ENCODE measurements at places on chromosomes 5 and 9.

DNA sequence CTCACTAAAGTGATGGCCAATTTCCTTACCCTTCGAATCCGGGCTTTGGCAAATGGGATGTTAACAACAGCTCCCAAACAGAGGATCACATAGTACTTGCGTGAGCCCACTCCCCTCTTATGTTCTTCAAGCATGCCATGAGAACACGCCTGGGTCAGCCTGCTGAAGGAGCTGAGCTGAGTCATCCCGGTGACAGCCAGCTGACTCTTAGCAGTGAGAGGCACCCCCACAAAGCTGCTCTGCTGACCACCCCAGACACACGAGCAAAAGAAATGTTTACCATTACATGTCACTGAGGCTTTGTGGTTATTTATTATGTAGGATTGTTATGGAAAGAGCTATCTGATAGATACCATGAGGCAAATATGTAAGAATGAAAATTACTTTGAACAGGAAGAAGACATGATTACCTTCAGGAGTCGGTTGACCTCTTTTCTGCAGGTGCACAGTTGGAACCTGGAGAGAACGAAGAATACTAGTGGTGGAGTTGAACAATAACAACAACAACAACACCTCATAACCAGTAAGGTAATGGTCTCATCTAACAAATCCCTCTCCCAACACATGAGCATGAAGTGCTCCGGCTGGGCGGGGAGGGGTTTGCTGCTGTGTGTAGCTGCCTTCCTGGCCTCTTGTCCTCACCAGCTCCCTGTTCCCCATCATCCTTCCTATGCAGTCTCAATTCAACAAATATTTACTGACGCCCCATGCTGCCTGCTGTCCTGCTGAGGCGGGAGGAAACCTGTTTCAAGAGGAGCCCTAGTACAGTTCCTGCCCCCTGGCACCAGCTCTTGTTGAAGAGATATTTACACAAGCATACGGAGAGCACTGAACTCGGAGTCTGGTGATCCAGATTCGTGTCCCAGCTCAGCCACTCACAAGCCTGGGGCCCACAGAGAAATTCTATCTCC lies 69.4 kb upstream of the LHFPL2 start:
- no peak for DNase-seq

DNA sequence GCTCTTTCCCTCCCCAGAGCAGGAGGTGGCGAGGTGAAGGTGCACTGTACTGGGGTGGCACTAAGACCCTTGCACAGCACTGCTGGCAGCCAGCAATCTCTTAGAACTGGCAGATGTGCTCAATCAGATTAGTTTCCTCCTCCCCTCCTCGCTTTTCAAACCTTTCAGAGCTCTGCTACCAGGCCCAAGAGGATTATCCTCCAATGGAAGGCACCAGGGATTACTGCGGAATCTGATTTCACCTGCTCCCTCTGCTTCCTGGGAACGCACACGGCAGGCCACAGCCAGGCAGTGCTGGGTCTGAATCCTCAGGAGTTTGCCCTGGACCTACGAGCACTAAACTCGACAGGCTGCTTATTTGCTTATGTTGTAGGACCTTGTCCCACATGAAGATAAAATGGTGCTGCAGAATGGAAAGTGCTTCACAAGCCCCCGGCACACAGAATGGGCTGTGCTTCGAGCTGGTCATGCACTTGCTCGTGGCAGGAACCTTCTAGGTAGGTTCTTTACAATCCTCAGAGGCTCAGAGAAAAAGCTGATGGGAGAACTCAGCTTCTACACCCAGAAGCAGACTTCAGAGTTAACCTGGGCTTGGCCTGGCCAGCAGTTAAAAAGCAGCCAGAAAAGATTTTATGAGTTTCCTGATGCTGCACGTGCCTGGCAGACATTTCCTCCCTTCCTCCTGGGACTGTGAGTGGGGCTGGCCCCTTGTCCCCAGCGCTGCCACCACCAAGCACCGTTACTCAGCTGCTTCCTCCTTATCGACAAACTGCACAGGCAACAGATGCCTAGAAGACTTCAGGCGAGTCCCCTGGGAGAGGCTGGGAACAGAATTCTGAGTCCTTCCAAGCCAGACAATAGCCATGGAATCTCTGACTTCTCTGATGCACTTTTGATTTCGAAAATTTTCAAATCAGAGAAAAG lies 33.1 kb downstream of the FABP6 start:
- no peak for DNase-seq

DNA sequence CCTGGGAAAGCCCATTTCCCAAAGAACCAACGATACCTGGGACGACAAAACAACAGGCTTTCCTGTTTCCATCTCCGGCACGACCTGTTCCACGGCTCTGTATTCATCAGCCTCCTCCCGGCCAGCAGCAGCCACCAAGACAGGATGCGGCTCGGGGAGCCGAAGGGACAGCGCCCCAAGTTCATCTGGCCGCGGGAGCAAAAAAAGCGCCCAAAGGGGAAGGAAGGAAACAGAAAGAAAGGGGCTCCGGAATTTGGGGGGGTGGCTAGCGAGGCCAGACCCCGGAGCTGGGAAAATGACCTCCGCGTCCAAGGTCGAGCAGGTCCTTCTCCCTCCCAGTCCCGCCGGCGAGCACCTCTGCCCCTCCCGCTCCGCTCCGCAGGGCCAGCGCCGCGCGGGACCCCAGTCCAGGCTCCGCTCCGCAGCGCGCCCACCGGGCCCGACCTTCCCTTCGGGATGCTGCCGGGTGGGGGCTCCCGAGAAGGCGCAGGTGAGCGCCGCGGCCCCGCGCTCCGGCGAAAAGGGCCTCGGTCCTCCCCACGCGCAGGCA lies 608 bp downstream of the ELOVL7 start:
- no peak for DNase-seq

DNA sequence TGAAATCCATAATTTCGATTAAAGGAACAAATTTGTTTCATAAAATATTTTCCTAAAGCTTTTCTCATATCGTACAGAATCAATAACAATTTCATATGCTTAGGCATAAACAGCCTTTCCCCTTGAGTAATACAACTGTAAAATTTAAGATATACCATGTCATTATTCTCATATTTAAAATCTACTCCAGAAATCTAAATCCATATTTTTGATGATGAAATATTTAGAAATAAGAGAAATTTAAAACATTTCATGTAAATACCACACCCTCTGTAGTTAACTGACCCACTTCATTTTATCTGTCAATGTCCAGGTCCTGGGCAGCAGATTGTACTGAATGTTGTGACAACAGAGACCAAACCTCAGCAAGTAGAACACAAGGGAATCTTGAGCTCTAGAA lies 5.1 kb downstream of the POC5 start:
- no peak for DNase-seq

DNA sequence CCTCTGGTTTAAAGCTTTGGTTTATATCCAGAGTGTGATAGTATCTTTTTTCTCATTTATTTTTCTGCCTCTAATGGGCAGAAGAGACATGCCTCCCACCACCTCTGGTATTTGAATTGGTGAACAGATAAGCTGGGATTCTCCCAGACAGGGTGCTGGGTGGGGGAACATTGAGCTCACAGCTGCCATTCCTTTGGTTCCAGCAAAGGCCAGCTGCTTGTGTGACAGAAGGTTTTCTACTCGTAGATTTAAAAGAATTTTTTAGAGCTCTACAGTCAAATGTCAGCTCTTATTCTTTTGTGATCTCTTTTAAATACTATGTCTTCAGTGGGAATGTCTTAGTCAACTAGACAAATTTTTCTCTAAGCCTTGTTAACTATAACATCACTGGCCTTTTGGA lies 54.7 kb upstream of the ADAMTS16 start:
- DNase-seq, result no peak

GRCh38 chr9:22010866-22011625 lies 1.9 kb upstream of the CDKN2B start:
- DNase-seq, result no peak

DNA sequence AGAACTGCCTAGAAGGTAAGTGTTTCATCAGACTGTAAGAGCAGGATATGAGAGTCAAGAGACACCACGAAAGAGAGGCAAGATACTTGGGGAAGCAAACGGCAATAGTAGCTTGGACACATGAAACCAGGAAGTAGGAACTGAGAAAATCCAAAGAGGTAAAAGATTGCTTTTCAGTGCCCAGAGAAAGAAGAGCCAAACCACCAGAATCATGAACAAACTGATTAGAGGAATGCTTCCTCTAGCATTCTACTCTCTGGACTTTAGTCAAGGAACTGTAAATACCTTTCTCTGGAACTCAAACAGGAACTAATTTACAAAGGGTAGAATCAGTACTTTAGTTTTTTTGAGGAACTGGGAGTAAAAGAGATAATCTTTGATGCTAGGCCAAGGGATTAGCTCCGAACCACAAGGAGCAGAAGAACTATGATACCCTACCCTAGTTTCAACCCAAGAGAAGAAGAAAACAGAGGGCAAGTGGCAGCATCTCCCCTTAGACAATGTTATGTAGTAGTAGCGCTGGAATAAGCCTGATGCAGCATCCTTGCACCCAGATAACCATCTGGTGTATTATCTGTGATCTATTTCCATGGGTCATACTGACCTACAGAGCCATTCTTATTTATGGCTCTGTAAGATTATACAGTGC lies 41.3 kb downstream of the EFCAB9 start:
- no peak for DNase-seq

DNA sequence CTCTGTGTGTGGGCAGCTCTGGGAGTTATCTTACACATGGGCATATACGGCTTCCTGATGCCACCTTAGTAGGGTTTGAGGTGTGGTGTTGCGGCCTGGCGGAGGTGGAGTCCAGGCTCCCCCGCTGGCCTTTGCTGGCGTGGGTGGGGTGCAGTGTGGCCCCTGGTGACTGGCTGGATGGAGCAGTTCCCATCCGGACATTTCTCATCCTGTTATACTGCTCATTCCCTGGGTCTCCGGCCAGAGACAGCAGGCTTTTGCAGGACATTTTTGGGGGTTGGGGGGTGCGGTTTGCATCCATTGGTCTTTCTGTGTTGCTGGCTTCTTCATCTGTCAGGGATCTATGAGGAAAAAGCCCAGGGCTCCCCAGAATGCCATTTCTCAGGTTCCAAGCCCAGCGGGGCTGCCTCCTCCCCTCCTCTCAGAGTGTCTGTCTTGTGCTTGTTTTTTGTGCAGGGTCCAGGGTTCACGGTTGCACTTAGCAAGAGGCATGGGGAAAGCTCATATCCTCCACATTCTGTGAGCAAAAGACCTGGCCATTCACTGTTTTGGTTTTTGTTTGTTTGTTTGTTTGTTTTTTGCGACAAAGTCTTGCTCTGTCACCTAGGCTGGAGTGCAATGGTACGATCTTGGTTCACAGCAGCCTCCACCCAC lies 22.3 kb downstream of the NDUFS6 start:
- no peak for DNase-seq

- no peak for DNase-seq
These were observed 37.5 kb upstream of the SUSD3 start for GRCh38 chr9:93020771-93021670.

DNA sequence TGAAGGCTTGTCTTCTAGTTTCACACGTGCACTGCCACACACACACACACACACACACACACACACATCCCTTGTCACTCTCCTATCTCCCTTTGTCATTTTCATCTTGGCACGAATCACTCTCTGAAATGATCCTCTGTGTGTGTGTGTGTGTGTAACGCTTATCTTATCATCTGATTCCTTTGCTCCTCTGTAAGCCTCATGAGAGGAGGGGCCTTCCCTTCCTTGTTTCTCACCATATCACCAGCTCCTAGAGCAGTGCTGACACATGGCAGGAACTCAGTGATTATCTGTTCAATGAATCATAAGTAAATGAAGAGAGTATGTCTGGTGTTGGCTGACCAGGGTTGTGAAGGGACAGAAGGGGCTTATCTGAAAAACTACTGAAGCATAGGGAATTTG lies 53.3 kb downstream of the PDE4D start:
- no peak for DNase-seq

DNA sequence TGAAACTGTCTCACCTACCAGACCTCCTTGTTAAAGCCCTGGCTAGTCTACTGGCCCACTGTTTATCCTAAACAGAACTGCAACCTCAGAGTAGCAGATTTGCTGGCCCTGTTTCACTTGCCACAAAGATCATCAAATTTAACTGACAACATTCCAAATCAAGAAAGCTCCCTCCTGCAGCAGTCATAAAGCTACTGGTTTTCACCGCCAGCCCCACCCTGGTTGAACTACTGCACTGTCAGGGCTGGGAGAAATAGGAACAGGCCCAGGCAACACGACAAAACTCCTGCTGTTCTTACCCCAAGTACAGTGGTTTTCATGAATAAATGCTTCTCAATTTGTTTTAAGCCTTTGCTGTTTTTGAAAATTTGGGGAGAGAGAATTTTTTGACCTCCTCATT lies 63.0 kb downstream of the NR6A1 start:
- DNase-seq, result no peak

DNA sequence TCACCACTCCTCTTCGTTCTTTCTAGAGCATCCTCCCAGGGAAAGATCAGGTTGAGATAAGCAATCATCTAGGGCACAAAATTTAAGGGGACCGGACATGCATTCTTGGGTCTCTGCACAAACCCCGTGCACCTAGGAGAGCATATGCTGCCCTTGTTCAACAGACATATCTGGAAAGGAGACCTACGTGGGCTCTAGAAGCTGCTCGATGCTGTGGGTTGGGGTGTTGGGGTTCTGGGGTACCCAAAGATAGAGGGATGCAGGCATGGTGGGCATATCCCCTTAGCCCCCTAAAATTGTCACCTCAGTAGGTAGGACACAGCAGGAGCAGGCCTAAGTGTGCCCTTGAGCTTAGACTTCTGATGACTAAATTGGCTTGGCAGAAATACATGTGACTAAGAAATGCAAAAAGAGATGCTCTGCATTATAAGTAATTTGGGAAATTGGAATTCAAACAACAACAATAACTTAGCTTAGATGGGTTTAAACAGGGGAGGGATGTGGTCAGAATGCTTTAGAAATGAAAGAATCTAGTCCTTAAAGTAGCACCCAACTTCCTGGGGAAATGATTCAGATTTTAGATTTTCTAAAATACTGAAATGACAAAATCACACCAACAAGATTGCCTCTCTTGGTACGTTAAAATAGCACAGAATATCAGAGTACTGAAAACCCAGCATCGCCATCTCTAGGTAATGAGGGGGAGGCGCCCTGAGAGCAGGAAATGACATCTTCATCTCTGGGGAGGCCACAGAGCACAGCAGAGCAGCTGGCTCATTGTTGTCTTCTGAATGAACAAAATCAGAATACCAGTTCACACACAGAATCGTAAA lies 172.3 kb downstream of the GNA14 start:
- DNase-seq, result no peak

- no peak for DNase-seq
These were observed 70.7 kb upstream of the TAF1L start for GRCh38 chr9:32706004-32706724.

DNA sequence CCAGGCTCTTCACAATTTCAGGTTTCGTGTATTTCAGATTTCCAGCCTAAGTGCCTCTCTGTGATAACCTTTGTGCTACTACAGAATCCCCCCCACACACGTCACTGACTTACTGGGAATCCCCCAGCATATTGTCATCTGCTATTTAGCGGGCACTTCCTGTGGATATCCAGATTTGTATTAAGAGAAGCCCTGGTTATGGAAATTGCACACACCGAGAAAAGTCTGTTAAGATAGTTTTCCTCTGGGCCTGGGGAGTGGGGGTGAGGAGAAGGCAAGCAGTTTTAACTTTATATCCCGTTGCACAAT lies 269.9 kb downstream of the MED10 start:
- no peak for DNase-seq

- DNase-seq, result no peak
These were observed 1.6 kb downstream of the ITK start for GRCh38 chr5:157182143-157182757.

GRCh38 chr9:35267710-35268109 lies 105.9 kb downstream of the UNC13B start:
- no peak for DNase-seq

- DNase-seq, result peak; percentile 39
These were observed 490 bp downstream of the PCBD2 start for GRCh38 chr5:134905246-134905996.

Data from activated T-cell treated with anti-CD3 and anti-CD28 coated beads, Interleukin-2, amount 50 U/mL, for 4 hours (primary cell).